Caco-2 (cell line): ENCODE measurements at places on chromosomes 13 and 19. TPM values are rescaled to one million over a fixed set of nuclear protein-coding genes. Genes with fewer than 3 reads are reported as not detected.

- no peak for DNase-seq
- no peaks in the 10 kb centered on the region for H3K4me1 ChIP-seq
- no peaks in the 10 kb centered on the region for H3K27me3 ChIP-seq
- no peak overlapping the region for H3K27ac ChIP-seq
These were observed 213.7 kb downstream of the SLITRK5 start for GRCh38 chr13:87884884-87885283.

The KCNN1 gene
- total RNA-seq, result not detected in 2 replicates

The NRTN gene
- total RNA-seq, result 2.6 and 3.9 TPM in 2 replicates

- no peak overlapping the region for H3K27ac ChIP-seq
- H3K27me3 ChIP-seq, result no peaks in the 10 kb centered on the region
- H3K36me3 ChIP-seq, result no peaks in the 10 kb centered on the region
- no peak for DNase-seq
These were observed 1268.2 kb downstream of the SLITRK1 start for GRCh38 chr13:82614086-82614485.

- no peak for DNase-seq
- H3K27me3 ChIP-seq, result no peaks in the 10 kb centered on the region
- no peak overlapping the region for H3K4me3 ChIP-seq
- no peaks in the 10 kb centered on the region for H3K4me1 ChIP-seq
These were observed 727.9 kb upstream of the PRR20A start for GRCh38 chr13:56412856-56413255.

The NCR1 gene
- total RNA-seq, result 0.91 and 1.1 TPM in 2 replicates

DNA sequence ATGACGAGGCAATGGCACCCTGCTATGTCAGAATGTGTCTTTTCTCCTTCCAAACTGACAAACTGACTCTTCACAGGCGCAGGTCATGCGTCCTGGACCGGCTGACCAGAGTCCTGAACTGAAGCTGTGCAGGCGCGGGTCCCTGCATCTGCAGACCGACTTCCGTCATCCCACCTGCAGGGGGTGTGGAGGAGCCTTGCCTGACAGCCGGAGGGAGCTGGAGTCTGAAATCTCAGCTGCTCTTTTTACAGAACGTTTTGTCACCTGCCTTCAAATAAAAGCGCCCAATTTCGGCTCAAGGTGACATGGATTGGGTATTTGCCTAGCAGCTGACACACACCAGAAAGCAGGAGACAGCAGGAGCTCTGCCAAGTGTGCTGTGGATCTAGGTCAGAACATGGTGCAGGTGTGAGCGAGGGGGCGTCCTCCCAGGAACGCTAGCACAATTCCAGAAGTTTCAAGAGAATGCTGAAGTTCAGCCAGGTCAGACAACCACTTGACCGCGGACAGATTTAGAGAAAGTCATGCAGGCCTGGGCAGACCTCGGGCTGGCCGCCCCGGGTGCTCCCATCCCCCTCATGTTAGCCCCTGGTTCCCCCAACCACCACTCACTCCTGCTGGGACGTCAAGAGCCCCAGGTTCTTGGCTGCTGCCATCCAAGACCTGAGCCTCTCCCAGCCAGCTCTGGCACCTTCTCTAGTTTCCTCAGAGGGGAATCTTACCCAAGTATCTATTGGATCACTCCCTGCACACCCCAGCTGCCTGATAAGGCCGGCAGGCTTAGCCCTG is 32.8 kb downstream of the ELL start:
- no peak overlapping the region for H3K27ac ChIP-seq
- peak; percentile 80 for DNase-seq

- no peaks in the 10 kb centered on the region; the same call in 1 of the 2 replicates for H3K27me3 ChIP-seq
- H3K4me1 ChIP-seq, result no peaks in the 10 kb centered on the region; the same call in 1 of the 2 replicates
- H3K4me3 ChIP-seq, result no peak overlapping the region
- DNase-seq, result no peak
These were observed 25.3 kb upstream of the MEDAG start for GRCh38 chr13:30880856-30881155.

DNA sequence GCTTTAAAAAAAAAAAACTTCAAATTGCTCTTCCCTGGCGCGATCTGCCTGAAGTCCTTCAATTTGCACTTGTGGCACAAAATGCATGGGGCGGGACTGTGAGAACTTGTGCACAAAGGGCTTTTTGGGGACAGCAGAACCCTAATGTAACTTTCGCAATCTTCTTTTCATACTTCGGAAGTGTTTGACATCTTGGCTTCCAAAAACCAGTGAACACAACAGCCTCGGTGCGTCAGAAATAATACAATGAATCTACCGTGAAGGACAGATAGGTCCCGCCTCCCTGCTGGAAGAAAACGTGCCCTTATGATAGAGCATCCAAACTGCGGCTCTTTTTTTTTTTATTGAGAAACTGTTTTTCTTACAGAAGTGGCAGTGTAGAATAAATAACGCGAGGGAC is 36.6 kb downstream of the KLF2 start:
- no peak for DNase-seq
- peaks cover 5% of the 10 kb centered on the region; the same call in 1 of the 2 replicates for H3K4me1 ChIP-seq
- no peaks in the 10 kb centered on the region for H3K36me3 ChIP-seq

DNA sequence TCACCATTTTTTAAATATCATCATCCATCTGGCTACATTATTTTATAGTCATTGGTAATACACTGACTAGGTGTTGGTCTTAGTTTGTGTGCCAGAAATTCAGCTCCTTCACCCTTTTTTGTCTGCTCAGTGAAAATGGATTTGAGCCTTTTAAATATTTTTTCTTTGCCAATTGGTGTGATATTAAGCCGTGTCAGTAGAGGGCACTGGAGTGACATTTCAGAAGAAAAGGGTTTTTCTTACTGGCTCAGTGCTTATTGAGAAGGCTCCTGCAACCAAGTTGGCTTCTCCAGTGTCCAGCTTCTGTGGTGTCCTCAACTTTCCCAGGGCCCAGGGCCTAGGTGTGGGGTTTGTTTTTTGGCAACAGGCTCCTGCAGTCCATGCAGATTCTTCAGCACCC is 546.6 kb downstream of the DACH1 start:
- no peaks in the 10 kb centered on the region for H3K4me1 ChIP-seq
- no peak overlapping the region for H3K4me3 ChIP-seq
- peak; percentile 55 for DNase-seq
- no peaks in the 10 kb centered on the region for H3K27me3 ChIP-seq
- no peaks in the 10 kb centered on the region for H3K36me3 ChIP-seq

GRCh38 chr13:73943137-73943964 is 190.9 kb downstream of the KLF12 start:
- H3K27ac ChIP-seq, result no peak overlapping the region
- no peaks in the 10 kb centered on the region for H3K36me3 ChIP-seq
- no peaks in the 10 kb centered on the region for H3K27me3 ChIP-seq

DNA sequence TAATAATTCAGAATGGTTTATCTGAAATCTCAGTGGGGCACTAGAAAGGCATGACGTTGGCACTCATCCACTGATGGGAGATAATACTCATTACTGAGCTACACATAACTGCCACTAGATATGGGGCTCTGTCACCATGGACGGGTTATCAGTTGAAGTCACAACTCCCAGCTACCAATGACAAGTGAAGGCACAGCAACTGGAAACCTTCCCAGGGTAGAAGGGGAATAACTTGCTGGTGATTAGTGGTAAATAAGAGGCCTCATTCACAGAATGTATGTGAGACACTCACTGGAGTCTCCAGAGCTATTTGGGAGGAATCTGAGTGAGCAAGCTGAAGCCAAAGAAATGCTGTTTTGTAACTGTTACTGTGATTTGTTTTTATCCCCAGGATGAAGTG is 249.6 kb downstream of the ENOX1 start:
- H3K27me3 ChIP-seq, result no peaks in the 10 kb centered on the region
- H3K27ac ChIP-seq, result no peak overlapping the region
- no peaks in the 10 kb centered on the region for H3K4me1 ChIP-seq
- H3K4me3 ChIP-seq, result no peak overlapping the region
- no peaks in the 10 kb centered on the region for H3K36me3 ChIP-seq

The TJP3 gene
- total RNA-seq, result 79.3 and 83.6 TPM in 2 replicates

DNA sequence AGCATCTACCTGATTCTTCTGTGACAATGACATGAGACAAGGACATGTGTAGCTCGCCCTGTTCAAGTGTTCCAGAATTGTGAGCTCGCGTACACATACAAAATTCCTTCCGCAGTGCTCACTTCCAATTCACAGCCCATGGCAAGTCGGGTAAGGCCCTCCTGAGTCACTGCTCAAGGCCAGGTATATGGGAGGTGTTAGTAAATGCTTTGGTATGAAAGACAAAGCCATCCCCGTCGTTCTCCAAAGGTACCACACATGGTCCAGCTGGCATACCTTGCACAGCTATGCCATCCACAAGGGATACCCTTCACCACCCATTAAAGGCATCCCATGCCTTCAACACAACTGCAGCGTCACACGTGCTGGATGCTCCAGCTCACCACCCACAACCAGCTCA is 4.4 kb upstream of the ELL start:
- H3K4me1 ChIP-seq, result no peaks in the 10 kb centered on the region
- no peaks in the 10 kb centered on the region; the same call in 1 of the 2 replicates for H3K36me3 ChIP-seq
- no peaks in the 10 kb centered on the region for H3K27me3 ChIP-seq
- H3K27ac ChIP-seq, result no peak overlapping the region
- no peak overlapping the region for H3K4me3 ChIP-seq

- no peaks in the 10 kb centered on the region for H3K4me1 ChIP-seq
- no peaks in the 10 kb centered on the region for H3K27me3 ChIP-seq
- no peaks in the 10 kb centered on the region for H3K36me3 ChIP-seq
- no peak for DNase-seq
- no peak overlapping the region for H3K27ac ChIP-seq
These were observed 2471.5 kb downstream of the PCDH9 start for GRCh38 chr13:64758521-64759244.

- H3K27ac ChIP-seq, result no peak overlapping the region
- peaks cover 12% of the 10 kb centered on the region; the same call in 1 of the 2 replicates for H3K4me1 ChIP-seq
- no peaks in the 10 kb centered on the region for H3K27me3 ChIP-seq
- no peaks in the 10 kb centered on the region for H3K36me3 ChIP-seq
- no peak overlapping the region for H3K4me3 ChIP-seq
These were observed 92.2 kb downstream of the STOML3 start for GRCh38 chr13:38898481-38898880.

DNA sequence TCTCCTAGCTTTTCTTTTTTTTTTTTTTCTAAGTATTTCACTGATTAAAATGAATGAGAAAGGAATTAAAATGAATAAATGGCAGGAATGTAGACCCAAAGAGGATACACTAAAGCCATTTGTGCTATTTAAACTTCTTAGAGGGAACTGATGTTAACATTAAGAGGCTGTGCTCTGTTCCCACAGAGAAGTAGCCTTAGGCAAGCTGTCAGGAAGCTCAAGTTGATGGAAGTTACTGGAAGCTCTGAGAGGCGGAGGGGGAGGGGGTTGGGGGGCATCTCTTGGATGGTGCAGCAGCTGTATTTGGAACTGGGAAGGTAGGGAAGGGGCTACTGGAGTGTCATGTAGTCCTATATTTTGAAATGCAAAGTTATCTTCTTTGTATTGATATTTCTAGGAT is 168.2 kb downstream of the DNAJC15 start:
- no peak for DNase-seq
- no peaks in the 10 kb centered on the region for H3K36me3 ChIP-seq
- H3K27me3 ChIP-seq, result no peaks in the 10 kb centered on the region
- no peak overlapping the region for H3K4me3 ChIP-seq

The OR7D2 gene
- total RNA-seq, result not detected in 2 replicates

GRCh38 chr13:59280297-59280696 is 883.4 kb downstream of the DIAPH3 start:
- no peaks in the 10 kb centered on the region for H3K27me3 ChIP-seq
- DNase-seq, result no peak
- H3K4me3 ChIP-seq, result no peak overlapping the region
- H3K27ac ChIP-seq, result no peak overlapping the region
- H3K36me3 ChIP-seq, result no peaks in the 10 kb centered on the region

DNA sequence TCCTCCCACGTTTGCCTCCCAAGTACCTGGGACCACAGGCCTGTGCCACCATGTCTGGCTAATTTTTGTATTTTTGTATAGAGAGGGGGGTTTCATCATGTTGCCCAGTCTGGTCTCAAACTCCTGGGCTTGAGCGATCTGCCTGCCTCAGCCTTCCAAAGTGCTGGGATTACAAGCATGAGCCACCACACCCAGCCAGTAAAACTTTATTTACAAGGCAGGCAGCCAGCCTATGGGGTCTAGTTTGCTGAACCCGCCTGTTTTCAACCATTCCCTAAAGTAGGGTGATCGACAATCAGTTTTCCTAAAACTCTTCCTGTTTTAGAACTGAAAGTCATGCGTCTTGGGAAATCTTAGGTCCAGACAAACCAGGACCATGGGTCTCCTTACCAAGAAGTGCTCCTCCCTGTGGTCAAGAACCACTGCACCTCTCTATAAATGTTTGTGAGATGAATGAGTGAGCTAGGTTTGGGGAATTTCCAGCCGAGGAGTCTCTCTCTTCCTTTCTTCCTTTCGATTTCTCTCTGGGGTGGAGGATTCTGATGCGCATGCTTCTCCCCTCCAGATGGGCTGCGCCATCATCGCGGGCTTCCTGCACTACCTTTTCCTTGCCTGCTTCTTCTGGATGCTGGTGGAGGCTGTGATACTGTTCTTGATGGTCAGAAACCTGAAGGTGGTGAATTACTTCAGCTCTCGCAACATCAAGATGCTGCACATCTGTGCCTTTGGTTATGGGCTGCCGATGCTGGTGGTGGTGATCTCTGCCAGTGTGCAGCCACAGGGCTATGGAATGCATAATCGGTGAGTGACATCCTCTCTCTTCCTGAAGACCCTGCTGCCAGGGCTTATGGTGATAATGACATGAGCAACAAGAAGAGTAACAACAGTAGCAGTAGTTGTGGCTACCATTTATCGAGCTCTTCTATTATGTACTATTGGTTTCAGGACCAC is 38.7 kb downstream of the ADGRE1 start:
- no peaks in the 10 kb centered on the region for H3K4me1 ChIP-seq
- no peak overlapping the region for H3K27ac ChIP-seq
- H3K27me3 ChIP-seq, result no peaks in the 10 kb centered on the region
- H3K36me3 ChIP-seq, result no peaks in the 10 kb centered on the region
- H3K4me3 ChIP-seq, result no peak overlapping the region
- DNase-seq, result no peak

GRCh38 chr19:54875506-54875905 is 1.5 kb downstream of the FCAR start:
- no peaks in the 10 kb centered on the region for H3K4me1 ChIP-seq
- no peak overlapping the region for H3K27ac ChIP-seq
- no peak for DNase-seq
- no peaks in the 10 kb centered on the region; the same call in 1 of the 2 replicates for H3K27me3 ChIP-seq

DNA sequence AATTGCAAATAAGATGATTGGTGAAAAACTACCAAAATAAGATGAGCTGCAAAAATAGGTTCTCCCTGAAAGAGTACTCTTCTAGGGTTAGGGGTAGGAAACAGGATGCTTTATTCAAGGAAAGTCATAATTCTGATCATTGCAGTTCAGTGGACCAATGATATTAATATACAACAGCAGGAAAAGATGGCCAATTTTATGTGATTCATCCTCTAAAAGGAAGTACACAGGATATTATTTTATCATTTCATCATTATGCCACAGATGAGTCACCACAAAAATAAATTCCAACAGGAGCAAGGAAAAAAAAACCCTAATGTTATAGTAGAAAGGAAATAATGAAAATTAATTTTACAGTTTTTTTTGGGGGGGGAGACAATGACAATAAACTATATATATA is 205.0 kb downstream of the NALCN start:
- no peak overlapping the region for H3K27ac ChIP-seq
- no peaks in the 10 kb centered on the region for H3K36me3 ChIP-seq
- no peaks in the 10 kb centered on the region for H3K4me1 ChIP-seq
- no peaks in the 10 kb centered on the region for H3K27me3 ChIP-seq
- no peak for DNase-seq

The MEGF8 gene
- total RNA-seq, result 17.9 and 19.3 TPM in 2 replicates

The ZNF723 gene
- total RNA-seq, result not detected in 2 replicates

- peak; percentile 95 for DNase-seq
- H3K4me1 ChIP-seq, result peaks cover 24% of the 10 kb centered on the region
- H3K27ac ChIP-seq, result peak overlapping the region; percentile 100
These were observed 406 bp upstream of the NUMBL start for GRCh38 chr19:40690693-40691420.
